CD4-positive, alpha-beta T cell treated with Interleukin-17A for 4 hours (primary cell): ENCODE measurements at places on chromosomes 1 and 21.

GRCh38 chr1:183209533-183210158 lies 23.6 kb downstream of the LAMC2 start:
- no peak for DNase-seq

DNA sequence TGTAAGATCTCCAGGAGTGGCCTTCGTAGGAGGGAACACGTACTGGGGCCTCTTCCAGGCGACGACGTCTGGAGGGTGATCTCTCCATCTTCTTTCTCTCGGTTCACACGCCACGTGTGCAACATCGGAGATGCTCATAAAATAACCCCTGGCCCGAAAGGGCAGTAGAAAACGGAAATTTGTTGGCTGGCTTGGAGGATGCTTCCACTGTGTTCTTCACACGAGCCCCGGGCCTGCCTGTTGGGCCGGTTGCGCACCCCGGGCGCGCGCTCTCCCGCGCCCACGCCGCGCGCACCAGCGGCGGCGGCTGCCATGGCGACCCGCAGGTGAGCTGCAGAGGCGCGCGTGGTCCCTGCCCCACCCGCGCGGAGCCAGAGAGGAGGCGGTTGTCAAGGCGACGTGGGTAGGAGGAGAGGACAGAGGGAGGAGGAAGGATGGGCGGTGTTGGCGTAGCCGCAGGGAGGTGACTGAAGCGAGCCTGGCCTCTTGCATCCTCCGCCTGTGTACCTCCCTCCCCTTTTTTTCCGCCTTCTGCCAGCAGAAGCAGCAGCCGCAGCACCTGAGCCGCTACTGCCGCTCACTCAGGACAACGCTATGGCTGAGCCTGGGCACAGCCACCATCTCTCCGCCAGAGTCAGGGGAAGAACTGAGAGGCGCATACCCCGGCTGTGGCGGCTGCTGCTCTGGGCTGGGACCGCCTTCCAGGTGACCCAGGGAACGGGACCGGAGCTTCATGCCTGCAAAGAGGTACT lies at the start of gene ELAPOR1:
Gene ELAPOR1 (plus strand): TSS at position 526 of the 752 bp plus-strand sequence. CDS start 69 bp downstream, at position 595.
- peak; percentile 93 for DNase-seq

GRCh38 chr21:40176724-40177123 lies 309.5 kb downstream of the PCP4 start:
- no peak for DNase-seq

GRCh38 chr1:37189111-37189510 lies 154.8 kb upstream of the GRIK3 start:
- DNase-seq, result no peak

DNA sequence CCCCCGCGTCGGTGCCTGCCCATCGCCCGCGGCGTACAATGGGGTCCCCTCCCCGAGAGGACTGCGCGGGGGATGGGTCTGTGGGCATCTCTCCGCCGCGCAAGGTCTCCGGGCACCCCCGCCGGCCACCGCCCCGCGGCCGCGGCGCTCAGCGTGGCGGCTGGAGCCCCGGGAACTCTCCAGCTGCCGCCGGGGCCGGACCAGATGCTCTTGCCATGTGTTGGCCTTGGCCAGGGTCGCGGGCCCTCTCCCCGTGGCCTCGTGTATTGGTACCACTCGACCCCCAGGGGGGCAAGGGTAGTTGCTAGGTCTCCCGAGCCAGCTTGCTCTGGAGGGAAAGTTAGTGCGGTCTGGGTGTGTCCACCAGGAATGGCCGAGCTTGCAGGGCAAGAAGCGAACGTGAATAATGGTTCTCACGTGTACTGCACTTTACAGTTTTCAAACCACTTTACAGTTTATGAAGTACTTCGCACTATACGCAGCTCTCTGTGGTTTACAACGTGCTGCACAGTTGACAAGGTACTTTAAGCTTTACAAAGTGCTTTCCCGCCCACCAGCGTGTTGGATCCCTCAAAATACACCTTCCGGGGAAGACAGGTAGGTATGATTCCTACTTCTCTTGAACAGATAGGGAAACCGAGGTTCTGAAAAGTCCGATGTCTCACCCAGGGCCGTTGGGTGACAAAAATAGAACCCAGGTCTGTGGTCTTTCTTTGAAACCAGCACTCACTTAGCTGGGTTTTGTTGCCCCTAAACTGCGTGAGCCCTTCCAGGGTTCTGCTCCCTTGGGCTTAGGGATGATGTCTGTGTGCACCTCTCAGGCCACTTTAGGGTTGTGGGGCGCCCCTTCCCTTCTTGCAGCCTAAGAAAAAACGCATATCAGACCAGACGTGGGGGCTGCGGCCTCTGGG lies 1.2 kb downstream of the EPHB2 start:
- DNase-seq, result no peak

DNA sequence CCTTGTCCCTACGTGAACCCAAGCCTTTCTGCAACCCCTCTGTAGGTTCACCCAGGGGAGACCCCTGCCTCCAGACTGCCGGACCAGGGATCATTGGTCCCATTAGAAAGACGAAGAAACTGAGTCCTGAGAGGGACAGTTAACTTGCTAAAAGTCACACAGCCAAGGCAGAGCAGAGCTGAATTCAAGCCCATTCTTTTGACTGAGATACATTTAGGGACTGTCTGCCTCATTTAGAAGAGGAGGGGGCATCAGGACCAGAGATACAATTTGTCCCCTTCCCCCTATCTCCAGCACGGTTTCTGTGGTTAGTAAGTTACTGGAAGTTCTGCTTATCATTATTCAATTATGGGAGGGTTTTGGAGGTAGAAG lies 19.1 kb downstream of the KCNQ4 start:
- no peak for DNase-seq

- DNase-seq, result no peak
Observed at GRCh38 chr1:208004851-208005250, 93.9 kb upstream of the CD34 start.

DNA sequence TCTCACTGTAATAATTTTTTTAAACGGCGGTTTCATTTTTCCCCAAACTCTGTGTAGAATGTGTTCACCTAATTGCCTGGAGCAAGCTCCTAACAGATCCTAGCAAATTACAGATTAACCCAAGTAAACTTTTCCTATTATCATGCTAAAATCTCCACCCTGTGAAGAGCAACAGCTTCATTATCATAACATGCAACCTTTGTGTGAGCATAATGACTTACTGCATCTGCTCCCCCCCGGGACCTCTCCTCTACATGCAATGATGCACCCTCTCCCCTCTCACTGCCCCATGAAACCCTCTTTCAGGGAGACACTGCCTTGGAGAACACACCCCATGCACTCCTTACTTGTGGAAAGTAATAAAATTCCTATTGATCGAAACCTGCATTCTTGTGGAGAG lies 717.0 kb upstream of the TMPRSS15 start:
- no peak for DNase-seq

GRCh38 chr1:8318436-8318835 lies 522 bp downstream of the SLC45A1 start:
- no peak for DNase-seq

DNA sequence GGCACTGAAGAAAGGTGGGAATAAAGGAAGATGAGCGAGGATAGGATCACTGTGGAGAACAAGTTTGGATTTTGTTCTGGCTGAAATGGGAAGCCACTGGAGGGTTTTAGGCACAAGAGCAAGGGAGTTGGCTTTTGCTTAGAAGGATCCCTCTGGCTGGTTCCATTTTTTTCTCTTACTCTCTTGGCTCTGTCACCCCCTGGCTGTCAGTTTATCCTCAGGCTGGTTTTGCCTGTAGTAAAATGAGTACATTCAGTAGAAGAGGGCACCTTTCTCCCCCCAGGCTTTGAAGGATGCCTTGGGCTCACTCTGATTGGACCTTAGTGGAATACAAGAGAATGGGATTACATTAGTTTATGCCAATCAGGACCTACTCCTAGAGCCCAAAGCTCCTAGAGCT lies 17.1 kb downstream of the CACHD1 start:
- DNase-seq, result no peak

DNA sequence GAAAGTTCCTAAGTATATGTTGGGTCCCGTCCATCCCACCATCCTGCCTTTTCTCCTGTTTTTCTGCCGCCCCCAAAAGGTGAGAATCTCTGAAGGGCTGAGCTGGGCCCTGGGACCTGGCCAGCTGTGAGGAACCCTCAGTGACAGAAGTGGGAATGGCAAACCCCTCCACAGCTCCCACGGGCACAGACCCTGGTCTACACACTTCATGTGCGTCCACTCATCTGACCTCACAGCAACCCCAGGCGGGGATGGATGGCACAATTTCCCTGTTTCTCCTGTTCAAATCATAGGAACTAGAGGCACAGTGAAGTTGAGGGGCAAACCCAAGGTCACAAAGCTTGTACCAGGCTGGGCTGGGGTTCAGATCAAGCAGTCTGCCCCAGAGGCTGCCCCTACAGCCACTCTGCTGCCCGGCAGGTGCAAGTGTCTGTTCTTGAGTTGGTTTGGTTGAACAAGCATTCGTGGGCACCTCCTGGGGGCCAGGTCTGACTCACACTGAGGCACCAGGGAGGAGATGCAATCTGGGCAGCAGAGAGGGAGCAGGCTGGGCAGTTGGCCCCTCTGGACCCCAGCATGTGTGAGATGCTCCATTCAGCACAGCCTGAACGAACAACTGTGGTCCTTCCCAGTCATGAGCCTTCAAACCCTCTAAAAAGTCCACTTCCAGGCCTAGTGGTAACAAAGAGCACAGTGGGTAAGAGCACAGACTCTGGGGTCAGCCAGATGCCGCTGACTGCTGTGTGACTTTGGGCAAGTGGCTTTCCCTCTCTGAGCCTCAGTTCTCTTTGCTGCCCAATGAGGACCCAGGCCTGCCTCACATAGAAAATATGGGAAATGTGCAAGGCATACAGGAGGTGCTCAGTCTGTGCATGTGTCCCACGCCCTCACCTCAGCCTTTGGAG lies 4.0 kb downstream of the EDN2 start:
- DNase-seq, result no peak

- no peak for DNase-seq
Observed at GRCh38 chr1:163168053-163168452, 34.7 kb downstream of the RGS5 start.
